ENCODE measurements at places on chromosomes 7 and 10. TPM values are rescaled to one million over a fixed set of nuclear protein-coding genes. Genes with fewer than 3 reads are reported as not detected.

The NUTM2E gene
- 2.5 TPM for total RNA-seq

- DNase-seq, result no peak
Measured at GRCh38 chr10:111109501-111110242, 32.8 kb downstream of the ADRA2A start.

GRCh38 chr10:89683883-89684282 is 17.5 kb upstream of the KIF20B start:
- no peak for DNase-seq

GRCh38 chr10:21535494-21535965 is 1.5 kb downstream of the MLLT10 start:
- no peak for DNase-seq

- DNase-seq, result no peak
Measured at GRCh38 chr10:106181501-106181900, 983.0 kb downstream of the SORCS1 start.

The FFAR4 gene
- total RNA-seq, result 0.80 TPM

The LEP gene
- not detected for total RNA-seq

- peak; percentile 95 for DNase-seq
Measured at GRCh38 chr10:124388823-124389612, 29.7 kb downstream of the OAT start.

GRCh38 chr10:83367036-83367435 is 772.3 kb upstream of the GHITM start:
- no peak for DNase-seq

The PDE6C gene
- total RNA-seq, result not detected

The DMBT1 gene
- total RNA-seq, result 653 TPM

The C10orf53 gene
- total RNA-seq, result not detected

- no peak for DNase-seq
Measured at GRCh38 chr7:117238472-117238871, 84.4 kb downstream of the WNT2 start.

GRCh38 chr10:36173364-36173763 is 531.3 kb upstream of the FZD8 start:
- no peak for DNase-seq

The KCNH2 gene
- total RNA-seq, result 2.5 TPM

DNA sequence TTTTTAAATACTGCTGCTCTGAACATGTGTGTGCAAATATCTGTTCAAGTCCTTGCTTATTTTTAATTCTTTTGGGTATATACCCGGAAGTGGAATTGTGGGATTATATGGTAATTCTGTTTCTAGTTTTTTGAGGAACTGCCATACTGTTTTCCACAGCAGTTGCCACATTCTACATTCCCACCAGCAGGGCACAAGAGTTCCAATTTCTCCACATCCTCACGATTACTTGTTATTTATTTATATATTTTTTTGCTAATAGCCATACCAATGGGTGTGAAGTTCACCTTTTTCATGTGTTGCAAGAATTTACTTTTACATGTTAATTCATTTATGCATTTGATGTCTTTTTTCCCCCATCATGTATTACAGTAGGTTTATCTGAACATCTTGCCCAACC is 79.6 kb upstream of the CXCL12 start:
- no peak for DNase-seq

- DNase-seq, result no peak
Measured at GRCh38 chr10:114678820-114679219, 20.7 kb upstream of the ABLIM1 start.

DNA sequence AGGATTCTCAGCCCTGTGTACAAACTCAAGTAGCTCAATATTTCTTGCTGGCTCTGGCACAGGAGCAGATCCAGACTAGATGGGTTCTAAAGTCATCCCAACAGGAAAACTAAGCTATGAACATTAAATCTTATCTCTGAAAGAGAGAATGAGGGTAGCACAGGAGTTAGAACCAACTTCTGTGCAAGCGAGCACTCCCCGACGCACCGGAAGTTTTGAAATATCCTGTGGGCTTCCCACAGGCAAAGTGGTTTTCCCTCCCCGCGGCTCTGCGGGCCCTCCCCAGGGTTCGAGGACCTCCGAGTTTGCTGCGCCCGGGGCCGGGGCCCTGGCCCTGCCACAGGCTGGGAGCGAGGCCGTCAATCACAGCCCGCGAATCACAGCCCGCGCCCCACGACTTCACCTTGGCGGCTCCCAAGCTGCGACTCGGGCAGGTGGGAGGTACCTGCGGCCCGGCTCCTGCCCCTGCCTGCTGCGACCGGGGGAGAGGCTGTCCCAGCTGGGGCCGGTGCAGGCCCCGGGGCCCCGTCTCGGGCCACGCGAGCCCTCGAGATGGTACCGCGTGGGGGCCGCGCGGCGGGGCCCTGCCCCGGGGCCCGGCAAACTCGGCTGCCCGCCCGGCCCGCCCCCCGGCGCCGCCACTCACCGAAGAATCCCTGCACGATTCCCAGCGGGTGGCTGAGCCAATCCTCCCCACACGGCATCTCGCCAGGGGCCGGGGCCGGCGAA is 598 bp downstream of the MCMBP start:
- peak; percentile 82 for DNase-seq

DNA sequence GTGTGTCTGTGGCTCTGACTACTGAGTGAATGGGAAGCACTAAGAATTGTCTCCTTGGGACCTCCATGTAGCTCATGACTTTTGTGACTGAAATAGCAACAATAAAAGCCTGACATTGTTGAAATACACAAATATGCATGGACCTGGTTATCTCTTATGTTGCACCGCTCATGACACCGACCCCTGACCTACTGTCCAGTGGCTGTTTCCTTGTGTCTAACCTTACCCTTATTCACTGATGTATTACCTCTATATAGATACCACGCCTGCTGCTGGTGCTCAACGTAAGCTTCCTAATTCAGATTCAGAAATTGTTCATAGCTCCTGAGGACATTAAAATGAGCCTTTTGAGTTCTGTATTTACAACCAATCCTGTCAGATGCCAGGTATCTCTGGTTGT is 243.4 kb upstream of the SEMA3C start:
- DNase-seq, result no peak

DNA sequence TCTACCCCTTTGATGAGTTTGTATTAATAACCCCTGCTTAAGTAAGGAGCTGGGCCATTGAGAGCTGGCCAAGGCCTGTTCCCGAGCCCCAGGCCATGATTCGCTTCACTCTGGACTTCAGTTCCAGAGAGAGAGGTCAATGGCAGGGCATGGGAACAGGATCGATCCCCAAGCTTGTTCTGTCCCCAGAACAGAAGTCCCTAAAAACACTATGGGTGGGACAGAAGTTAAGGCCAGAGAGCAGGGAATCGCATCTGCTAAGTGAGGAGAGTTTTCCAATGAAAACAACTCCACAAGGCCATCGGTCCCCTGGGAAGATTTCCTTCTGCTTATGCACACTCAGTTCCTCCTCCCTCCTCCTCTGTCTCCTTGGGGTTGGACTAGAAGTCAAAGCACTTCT is 159.6 kb downstream of the LSM5 start:
- no peak for DNase-seq

- no peak for DNase-seq
Measured at GRCh38 chr10:78004215-78005026, 24.9 kb downstream of the POLR3A start.

The PIK3AP1 gene
- 111 TPM for total RNA-seq

Data from Peyer's patch (tissue), 4 donors.